ENCODE measurements at places on chromosomes 3 and 15.

DNA sequence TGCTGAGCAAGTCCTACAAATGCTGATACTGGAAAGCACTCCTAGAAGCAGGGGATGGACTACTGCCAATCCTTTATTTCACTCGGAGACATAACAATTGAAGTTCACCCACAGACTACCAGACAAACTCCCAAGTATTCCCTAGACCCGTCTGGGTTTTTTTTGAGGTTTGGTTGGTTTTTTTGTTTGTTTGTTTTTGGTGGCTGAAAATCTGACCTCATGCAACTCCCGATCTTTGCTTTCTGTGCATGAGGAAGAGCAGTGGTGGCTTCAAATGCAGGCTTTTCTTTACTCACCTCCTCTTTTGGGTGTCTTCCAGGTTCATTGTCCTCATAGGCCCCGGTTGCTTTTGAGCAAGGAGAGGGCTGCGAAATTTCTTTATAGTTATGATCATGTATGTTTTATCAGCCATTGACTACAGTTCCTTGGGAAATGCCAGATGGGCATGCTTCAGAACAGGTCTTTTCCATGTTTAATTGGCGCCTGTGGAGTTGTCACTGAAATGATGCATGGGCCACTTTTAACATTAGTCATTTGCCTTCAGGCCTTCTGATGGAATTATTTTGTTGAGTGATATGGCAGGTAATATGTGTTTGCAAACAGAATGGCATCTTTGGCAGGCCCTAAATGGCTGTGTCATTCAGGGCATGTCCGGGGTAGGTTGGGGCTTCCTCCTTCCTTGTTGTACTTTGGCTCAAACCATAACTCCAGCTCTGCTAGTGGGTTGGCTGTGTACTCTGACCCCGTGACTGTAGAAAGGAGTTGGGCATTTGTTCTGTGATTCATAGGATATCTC is 81.3 kb upstream of the ZBED2 start:
- peak; percentile 54 for DNase-seq

DNA sequence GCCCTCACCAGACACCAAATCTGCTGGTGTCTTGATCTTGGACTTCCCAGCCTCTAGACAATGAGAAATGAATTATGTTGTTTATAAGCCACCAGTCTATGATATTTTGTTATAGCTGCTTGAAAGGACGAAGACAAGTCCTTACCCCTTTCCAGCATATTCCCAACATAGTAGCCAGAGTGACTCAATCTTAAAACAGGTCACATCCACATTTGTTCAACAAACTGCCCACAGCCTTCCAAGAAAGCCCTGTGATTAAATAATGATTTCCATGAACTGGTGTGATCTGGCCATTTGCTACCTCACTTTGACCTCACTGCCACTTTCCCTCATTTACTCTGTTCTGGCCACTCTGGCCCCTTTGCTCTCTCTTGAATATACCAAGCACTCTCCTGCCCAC is 193.7 kb upstream of the CFAP20DC start:
- DNase-seq: no peak

- DNase-seq: no peak
Measured at GRCh38 chr3:79490165-79491028, 277.4 kb downstream of the ROBO1 start.

- DNase-seq: no peak
Measured at GRCh38 chr3:48474619-48475018, 28.1 kb downstream of the ATRIP start.

GRCh38 chr3:192433704-192434103 is 293.6 kb downstream of the FGF12 start:
- no peak for DNase-seq

- DNase-seq: no peak
Measured at GRCh38 chr15:41215708-41216107, 14.8 kb downstream of the EXD1 start.

DNA sequence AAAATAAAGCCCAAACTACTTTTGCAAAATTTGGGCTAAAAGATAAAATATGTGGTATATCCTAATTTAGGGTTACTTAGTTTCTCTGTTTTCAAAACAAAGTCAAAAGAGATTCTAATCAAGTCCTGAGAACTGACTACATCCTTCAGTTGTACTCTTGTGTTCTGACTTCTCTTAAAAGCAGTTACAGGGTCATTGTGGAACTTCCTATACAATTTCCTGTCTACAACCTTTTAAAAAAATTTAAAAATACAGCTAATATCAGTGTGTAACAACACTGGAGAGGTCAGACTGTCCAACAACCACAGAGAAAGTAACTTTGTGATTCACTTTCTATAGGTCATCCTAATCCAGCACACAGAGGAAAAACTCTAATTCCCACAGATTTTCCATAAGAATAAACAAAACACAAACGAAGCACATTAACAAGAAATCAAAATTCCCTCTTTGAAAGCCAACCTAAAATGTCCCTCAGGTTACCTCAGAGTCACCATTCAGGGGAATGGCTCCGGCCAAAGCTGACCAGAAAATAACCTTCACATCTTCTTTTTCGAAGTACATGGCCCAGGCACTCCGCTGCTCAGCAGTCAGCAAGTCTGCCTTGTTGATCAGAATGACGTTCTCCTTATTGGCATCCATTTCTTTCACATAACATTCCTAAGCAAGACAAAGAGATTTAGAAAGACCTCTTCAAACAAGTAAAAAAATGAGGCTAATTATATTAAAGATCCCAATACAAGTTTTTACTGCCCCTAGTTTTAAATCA is 13.3 kb downstream of the LSG1 start:
- DNase-seq: no peak

DNA sequence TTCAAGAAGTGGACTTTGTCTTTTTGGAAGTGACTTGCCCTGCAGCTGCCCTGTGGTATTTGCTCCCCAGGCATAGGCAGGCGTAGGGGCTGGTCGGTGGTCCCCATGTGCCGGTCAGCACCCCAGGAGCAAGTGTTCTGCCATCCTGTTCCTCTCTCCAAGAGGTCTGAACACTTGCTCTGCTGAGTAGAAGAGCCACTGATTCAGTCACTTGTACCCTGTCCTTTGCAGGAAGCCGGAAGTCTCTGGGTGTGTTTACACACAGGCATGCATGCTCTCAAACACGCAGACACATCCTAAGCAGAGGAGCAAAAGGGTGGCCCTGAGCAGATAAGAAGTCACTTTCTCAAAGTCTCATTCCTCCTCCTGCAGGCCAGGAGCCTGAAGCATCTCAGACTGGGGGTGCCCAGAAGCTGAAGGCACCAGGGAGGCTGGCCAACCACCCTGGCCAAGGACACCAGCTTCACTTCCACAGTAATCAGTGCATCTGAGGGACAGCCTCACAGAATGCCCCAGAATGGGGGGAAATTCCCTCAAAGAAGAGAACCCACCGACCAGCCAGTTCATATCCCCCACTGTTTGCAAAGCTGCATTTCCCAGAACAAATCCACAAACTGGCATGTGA is 88.7 kb upstream of the POMGNT2 start:
- no peak for DNase-seq

- no peak for DNase-seq
Measured at GRCh38 chr3:119600732-119601131, 3.0 kb downstream of the PLA1A start.

DNA sequence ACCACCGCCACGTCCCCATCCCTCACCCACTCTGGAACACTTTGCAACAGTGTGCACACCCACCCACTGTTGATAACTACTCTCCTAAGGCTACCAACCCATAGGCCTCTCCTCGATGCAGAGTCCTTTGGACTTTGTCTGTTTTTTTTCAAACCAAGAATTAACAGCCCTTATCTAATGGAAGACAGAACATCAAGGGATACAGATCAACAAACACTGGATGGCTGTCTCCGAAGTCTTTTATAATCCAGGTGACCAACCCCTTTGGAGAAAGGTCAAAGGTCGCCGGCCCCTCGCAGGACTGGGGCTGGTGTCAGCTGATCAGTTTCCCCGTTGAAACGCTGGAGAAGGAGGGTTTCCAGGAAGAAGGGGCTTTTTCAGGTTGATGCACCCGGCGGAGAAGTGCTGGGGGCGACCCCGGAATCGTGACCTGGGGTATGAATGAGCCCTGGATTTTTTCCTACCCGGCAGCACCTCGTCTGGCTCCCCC is 532 bp downstream of the B4GALT4 start:
- no peak for DNase-seq

DNA sequence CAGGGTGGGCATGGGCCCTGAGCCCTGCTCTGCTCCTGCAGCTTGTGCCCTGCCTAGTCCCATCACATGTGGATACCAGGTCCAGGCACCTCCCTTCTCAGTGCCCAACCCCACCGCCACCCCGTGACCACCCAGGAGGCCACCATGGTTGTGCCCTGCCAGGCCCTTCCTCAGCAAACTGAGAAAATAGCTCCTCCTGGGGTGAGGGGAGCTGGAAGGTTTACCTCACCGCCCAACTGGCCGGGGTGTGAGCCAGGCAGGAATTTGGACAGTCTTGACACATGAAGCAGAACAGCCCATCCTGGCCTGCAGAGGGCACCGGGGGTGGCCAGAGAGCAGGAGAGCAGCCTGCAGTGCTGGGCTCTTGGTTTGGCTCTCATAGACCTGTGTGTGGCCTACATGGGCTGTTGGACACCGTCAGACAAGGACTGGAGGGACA is 11.4 kb upstream of the C3orf22 start:
- no peak for DNase-seq

DNA sequence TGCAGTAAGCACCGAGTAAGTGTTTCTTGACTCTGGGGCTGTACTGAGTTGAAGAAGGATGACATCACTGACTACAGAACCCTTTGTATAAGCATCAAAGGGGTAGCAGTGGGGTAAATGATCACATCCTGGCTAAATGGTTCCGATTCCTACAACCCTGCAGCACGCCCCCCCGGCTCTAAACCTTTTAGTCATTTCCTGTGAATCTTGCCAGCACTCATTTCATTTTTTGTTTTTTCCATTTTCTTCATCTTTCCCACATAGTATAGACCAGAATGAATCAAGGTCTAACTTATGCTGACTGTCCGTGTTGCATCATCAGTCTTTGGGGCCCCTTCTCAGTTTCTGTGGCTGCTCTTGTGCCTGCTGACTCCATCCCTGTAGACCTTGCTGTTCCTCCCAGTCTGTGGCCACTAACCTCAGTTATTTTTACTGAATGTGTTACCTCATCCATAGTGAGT is 383.1 kb upstream of the TPRG1 start:
- peak; percentile 61 for DNase-seq

DNA sequence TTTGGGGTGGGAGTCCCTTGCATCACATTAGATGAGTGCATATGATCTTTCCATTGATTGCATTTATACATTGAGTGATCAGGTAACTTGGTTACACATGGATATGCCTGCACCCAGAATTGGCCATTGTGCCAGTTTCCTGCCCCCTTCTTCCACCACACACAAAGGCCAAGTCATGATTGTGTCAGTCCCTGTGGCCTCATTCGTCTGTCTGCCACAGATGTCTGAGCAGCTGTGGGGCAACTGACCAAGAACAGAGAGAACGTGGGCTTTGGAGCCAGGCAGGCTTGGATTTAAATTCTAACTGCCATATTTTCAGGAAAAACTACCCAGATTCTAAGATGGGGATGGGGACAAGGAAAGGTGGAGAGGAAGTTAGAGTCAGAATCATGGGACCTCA is 27.0 kb downstream of the CCNL1 start:
- DNase-seq: no peak

DNA sequence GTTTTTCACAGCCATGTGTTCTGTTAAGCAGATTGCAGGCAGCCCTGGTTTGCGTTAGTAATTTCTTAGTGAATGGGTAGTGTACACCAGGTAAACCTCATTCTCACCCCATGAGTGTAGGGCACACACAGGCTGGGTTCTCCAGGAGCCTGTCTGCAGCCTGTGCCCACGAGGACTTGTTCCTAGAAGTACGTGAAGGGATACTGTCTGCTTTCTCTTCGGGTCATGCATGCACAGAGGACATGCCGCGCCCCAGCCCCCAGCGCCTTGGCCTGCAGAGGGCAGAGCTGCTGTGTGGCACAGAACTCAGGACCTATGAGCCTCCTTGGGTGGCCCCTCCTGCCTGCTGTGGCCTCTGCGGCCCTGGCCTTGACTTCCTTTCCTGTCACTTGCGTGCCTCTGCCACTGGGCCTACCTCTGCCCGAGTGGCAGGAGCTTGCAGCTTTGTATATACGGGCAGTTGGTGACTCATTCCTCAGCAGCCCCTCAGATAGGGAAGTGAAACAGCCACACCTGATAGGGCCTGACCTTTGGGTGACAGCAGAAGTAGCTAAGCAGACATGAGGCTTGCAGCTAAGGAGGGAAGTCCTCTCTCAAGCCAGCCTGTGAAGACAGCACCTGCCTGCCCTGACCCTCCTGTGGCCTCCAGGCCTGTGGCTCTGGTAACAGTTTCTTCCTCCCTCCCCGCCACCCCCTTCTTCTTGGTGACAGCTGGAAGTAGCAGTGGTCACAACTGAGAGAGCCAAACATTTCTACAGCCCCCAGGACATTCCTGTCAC is 19.5 kb downstream of the PPCDC start:
- peak; percentile 97 for DNase-seq

DNA sequence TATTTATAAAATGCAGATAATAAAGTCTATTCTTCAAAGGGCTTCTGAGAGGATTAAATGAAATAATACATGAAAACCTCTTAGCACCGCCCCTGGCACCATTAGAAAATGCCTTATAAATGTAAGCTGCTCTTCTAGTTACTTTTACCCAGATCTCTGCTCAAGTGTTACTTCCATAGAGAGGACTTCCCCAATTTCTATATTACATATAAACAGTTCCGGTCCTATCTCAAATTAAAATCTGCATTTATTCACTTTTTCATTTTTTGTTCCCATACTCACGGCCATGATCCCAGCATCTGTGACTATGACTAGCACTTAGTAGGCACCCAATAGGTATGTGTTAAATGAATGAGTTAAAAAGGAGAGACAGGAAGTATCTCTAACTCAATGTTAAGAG is 890.9 kb upstream of the CFAP20DC start:
- no peak for DNase-seq

- DNase-seq: no peak
Measured at GRCh38 chr15:57914350-57915055, 151.0 kb downstream of the ALDH1A2 start.

DNA sequence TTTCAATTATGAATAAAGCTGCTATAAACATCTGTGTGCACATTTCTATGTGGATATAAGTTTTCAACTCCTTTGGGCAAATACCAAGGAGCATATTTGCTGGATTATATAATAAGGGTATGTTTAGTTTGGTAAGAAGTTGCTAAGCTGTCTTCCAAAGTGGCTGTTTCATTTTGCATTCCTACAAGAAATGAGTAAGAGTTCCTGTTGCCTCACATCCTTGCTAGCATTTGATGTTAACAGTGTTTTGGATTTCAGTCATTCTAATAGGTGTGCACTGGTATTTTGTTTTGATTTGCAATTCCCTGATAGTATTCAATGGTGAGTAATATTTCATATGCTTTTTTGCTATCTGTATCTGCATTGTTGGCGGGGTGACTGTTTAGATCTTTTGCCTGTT is 120.7 kb upstream of the MDFIC2 start:
- no peak for DNase-seq

Measured in SJSA1 (cell line).